ENCODE measurements at places on chromosomes 11 and 22.

- peak; percentile 85 for DNase-seq
These were observed 5.3 kb downstream of the NEAT1 start for GRCh38 chr11:65427691-65428577.

GRCh38 chr11:122307476-122308035, 191.5 kb upstream of the BLID start:
- no peak for DNase-seq

DNA sequence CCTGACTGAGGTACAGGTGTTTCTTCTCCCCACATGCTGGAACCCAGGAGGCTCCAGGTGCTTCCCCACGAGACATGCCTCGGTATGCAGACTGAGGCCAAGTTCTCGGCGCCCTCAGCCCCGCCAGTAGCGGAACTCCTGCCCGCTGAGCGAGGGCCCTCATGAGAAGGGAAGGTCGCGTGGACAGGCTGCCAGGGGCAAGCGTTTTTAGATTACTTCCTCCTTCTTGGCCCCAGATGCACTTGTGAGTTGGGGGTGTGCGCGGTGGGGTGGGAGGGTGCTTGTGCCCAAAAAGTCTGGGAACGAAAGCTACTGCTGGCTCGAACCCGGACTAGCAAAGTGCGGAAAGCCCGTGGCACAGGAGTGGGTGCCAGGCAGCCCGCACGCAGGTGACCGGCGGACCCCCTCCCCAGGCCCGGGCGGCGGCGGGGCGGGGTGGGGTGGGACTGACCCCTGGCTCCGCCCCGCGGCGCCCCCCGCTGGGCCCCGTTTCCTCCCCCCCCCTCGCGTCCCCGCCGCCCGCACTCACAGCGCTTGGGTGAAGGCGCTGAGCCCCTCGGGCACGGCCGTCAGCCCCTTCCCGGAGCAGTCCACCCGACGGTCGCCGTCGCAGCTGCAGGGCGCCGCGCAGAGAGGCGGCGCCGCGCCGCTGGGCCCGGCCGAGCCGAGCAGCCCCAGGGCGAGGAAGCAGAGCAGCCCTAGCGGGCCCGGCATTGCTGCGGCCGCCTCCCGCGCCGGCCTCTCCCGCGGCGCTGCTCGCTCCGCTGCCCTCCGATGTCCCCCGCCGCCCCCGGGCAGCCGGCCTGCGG, 797 bp downstream of the LGR4 start:
- no peak for DNase-seq

- no peak for DNase-seq
These were observed 68.3 kb upstream of the POU2AF2 start for GRCh38 chr11:111177037-111177871.

DNA sequence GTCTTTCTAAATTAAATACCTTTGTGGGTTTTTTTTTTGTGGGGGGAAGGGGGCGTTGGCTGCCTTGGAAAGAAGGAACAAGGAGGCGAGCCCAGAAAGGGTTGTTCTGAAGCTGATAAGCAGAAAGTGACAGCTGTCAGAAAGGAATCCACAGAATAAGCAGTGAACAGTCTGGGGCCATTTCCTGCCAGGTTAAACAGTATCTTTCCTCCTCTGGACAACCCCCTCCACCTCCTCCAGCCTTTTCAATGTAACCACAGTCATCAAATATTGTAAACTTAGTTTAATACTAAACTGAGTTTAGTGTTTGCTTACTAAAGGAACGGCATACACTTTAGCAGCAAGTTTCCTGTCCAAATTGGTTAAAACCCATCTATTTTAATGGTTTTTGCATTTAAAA, 271.2 kb upstream of the SYN3 start:
- no peak for DNase-seq

DNA sequence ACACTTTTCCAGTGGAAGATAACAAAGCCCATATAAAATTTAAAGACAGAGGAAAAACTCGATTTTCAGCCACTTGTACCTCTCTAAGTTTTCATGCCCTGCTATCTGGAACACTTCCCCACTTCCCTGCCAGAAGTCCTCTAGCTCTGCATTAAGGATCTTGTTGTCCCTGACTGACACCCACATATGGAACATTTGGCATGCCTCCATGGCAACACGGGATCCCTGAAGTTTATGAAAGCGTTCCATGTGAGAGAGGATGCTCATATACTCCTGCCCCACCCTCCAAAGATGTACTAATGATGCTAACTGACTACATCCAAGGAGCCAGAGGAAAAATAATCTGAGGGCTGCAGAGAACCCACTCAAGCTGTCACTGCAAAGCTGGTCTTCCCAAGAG, 8.8 kb upstream of the C11orf91 start:
- DNase-seq = peak; percentile 77

- DNase-seq = no peak
These were observed 86.8 kb upstream of the MTMR2 start for GRCh38 chr11:96010683-96011082.

DNA sequence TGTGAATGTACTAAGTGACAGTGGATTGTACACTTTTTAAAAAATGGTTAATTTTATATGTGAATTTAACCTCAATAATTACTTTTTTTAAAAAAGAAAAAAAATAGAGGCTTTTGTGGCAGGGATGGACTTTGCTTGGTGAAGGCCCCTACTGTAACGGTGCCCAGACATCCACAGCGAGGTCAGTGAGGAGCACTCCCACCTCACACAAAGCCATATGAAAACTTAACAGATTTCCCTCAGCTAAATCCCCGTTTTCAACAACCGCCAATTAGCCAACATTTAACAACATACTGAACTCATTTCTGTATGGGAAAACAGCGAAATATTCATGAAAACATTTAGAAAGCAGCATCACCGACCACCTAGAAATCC, 642 bp upstream of the C11orf58 start:
- DNase-seq = no peak

- no peak for DNase-seq
These were observed 14.6 kb downstream of the NF2 start for GRCh38 chr22:29617922-29618629.

DNA sequence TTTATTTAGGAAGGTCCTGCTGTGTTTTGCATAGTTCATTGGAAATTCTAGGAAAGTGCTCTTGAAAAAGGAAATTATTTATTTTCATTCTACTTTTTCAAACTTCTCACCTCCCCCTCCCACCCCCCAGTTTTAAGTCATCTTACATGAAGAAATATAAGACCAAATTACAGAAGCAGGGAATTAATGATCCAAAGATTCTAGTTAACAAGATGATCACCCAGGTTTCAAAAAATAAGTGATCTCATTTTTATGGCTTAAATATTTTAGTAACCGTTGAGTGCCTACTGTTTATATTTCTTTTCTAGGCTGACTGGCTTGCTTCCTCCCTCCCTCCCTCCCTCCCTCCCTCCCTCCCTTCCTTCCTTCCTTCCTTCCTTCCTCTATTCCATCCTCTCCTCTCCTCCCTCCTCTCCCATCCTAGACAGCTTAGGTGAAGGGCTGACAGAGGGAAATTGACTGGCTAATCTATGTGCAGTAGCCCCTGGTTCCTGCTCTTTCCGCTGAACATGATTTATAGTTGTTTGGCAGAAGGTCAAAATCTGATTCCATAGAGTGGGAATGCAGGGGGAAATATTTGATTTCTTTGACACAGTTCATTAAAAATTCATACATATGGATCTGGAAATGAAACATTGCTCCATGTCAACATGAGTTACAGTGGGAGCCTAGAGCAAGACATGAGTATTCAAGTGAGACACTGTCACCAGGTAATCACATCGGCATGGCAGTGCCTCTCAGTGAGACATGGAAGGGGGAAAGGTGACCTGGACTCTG, 123.4 kb downstream of the COMMD9 start:
- no peak for DNase-seq

GRCh38 chr22:18005201-18005926, 19.0 kb downstream of the MICAL3 start:
- DNase-seq = no peak

- DNase-seq = no peak
These were observed 224.8 kb upstream of the RAG2 start for GRCh38 chr11:36822829-36823228.

GRCh38 chr11:12075822-12076821, 34.3 kb upstream of the MICAL2 start:
- peak; percentile 100 for DNase-seq

GRCh38 chr22:29146091-29146560, 59.6 kb upstream of the EMID1 start:
- no peak for DNase-seq

GRCh38 chr22:27857443-27857842, 55.9 kb upstream of the MN1 start:
- no peak for DNase-seq

- DNase-seq = no peak
These were observed 17.6 kb downstream of the DAGLA start for GRCh38 chr11:61697764-61698163.

- peak; percentile 94 for DNase-seq
These were observed 137.6 kb upstream of the TTC12 start for GRCh38 chr11:113176599-113177360.

- no peak for DNase-seq
These were observed 46.1 kb downstream of the MYEOV start for GRCh38 chr11:69339983-69340565.

DNA sequence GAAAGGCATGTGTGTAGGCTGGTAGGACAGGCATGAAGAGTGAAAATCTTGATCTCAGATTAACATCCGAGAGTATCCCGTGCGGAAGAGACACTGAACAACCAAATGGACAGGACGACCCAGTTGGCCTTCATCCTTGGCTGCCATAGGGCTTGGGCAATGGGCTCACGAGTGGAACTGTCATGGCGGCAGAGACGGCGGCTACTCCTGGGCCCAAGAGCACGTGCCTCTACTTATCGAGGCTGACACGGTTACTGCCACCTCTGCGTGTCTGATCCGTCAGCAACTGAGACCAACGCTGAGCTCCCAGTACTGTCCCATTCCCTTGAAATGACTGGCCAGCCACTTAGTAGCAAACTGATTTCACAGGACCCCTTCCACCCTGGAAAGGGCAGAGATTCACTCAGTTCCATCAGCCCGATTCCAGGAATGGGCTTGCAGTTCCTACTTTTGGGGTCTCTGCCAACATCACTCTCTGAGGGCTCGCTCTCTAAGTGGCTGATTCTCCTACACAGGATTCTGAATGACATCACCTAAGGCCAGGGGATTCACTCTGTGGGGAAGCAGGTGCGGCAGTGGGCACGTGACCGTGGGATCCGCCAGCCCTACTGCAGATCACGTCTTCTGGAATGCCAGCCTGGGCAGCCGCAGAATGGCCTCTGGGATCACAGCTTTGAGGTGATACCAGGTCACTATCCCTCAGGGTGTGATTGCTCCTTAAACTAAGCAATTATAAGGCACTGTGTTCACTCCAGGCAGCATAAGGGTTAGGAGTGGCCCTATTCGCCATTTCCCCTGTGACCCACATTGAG, 97.8 kb downstream of the RPS6KA4 start:
- DNase-seq = no peak

DNA sequence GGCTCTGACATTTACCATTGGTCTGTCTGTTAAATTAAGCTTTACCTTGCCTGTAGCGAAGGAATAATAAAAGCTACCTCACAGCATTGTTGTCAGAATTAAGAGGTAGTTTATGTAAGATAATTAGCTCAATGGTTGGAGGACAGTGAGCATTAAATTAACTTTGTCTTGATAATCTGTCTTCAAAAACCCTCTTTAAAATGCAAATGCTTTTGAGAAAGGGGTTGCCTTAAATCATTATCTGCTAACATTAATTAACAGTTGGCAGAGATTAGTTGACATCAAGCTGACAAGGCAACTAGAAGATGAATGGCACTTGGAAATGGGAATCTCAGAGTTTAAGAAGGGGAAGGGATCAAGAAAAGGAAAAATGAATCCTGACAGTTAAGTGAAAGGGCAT, 761.1 kb upstream of the ARHGAP42 start:
- no peak for DNase-seq

- DNase-seq = no peak
These were observed 13.3 kb upstream of the IL10RA start for GRCh38 chr11:117972629-117973502.
